RPMI8226 (cell line): ENCODE measurements at places on chromosomes 4 and X.

DNA sequence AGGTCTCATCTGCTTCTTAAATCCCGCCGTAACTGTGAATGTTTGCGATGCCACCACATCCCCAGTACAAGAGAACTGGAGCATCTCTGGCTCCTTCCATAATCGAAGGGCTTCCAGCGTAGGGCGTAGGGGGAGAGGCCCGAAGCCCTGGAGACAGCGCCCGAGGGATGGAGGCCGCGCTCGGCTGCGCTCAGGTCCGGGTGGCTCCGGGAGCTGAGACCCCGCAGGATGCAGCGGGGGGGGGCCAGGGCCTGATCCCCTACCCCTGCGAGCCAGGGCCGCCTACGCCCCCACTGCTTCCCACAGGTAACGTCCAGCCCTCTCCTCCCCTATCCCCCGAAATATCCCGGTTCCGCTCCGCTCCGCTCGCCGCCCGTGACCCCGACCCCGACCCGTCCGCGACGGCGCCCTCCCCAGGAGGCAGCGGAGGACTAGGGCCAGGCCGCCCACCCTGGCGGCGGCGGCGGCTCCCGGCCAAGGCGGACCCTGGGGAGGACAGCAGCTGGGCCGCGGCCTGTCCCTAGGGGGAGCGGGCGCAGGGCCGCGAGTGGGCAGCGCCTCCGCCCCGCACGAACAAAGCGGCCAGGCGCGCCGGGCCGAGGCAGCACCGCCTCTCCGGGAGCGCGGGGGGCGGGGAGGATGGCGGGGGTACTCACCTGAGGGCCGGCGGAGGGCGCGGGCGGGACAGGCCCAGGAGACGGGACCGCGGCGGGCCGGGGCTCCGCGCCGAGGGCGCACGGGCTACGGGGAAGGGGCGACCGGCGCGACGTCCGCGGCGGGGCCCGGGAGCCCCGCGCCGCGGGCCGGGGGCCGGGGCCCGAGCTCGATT lies 723 bp downstream of the WDFY3 start:
- peak; percentile 16 for DNase-seq

GRCh38 chr4:68498413-68499007 lies 51.2 kb downstream of the TMPRSS11E start:
- peak; percentile 49 for DNase-seq

GRCh38 chrX:9147726-9148125 lies 113.8 kb upstream of the FAM9B start:
- DNase-seq = no peak

GRCh38 chrX:18036394-18036793 lies 175.3 kb upstream of the RAI2 start:
- DNase-seq = no peak

GRCh38 chr4:164177153-164177552 lies 576.8 kb upstream of the SMIM31 start:
- DNase-seq = no peak

DNA sequence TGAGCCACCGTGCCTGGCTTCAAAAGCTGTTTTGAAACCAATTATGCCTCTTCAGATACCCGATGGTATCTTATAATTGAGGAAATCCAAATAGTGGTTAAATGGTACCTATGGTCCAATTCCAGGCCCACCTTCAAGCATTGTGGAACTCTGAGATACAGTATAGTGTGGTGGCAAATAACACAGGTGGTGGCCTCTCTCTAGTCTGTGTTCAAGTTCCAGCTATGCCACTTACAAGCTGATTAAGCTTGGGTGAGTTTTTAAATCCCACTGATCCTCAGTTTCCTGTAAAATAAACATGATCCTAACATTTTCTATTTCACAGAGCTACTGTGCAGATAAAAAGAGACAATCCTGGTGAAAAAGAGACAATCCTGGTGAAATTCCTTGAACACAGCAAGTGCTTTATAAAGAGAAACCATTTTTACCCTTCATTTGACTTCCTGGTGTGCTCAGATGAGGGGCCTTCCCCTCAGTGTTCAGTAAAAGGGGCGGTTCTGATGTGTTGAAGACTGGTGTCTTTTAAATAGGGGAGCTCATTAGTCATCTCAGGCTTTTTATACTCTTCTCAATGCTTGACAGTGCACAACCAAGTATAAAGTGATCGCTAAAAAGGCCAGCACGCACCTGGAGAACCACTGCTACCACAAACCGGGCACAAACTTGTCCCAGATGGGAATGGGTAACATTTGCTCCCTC lies 30.8 kb upstream of the CD40LG start:
- no peak for DNase-seq

- DNase-seq = no peak
These were observed 80.2 kb downstream of the SYNPO2 start for GRCh38 chr4:118968813-118969212.

- no peak for DNase-seq
These were observed 104.5 kb downstream of the DCAF8L2 start for GRCh38 chrX:27694667-27695066.

GRCh38 chr4:52643785-52644244 lies 15.3 kb downstream of the USP46 start:
- no peak for DNase-seq

DNA sequence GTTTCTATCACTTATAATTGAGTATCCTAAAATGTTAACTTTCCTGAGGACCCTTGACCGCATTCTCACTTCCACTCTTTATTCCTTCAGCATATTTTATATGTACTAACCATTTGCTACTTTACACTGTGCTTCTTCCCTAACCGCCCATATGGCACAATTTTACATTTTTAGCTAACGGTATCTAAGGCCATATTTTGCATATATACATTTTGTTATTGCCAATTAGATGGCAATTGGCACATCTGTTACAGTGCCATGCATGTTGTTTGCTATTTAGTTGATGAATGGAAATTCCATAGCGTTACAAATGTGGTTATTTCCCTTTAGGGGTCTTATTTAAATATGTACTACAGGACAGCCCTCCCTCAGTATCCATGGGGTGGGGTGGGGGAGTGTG lies 20.0 kb upstream of the OTUD4 start:
- no peak for DNase-seq

DNA sequence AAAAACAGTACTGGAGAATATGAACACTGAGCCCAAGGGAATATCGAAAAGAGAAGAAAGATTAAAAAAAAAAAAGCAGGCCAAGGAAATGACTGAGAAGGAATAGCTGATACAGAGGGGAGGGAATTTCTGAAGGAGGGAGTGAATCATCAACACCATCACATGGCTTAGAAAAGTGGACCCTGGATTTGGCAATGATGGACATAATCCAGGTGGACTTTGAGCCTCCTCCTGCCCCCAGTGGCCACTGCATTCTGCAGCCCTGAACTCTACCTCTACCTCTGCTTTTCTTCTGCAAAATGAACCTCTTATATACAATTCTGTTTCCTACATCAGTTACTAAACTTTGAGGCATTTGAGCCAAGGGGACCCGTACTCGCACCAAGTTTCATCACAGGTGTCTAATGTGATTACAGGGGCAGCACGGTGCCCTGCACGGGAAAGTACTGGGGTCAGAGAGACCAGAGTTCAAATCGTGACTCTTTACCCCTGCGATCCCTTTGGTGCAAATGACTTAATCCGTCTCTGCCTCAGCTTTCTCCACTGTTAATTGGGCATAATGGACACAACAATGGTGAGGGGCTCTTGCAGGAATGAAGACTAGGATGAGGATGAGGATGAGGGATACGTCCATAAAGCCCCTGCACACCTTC lies 1.1 kb downstream of the OCIAD2 start:
- DNase-seq = no peak

DNA sequence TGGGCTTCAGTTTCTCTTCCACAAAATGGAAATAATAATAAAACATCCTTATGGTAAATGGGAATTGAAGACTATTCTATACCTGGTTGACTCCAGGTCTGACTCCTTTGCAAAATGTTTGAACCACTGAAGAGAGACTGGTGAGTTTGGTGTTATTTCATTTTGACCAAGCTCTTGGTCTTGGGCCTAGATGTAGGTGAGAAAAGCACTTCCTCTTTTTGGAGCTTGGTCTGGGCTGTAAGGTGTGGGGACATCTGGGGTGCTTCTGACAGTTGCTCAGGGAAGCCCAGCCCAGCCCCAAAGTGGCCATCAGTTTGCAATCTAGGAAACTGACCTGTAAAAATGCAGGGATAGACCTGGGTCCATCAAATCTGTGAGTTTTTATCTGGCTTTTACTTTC lies 26.8 kb upstream of the SOD3 start:
- peak; percentile 8 for DNase-seq

GRCh38 chrX:111847491-111848133 lies 28.4 kb upstream of the TRPC5OS start:
- DNase-seq = no peak

GRCh38 chr4:81196126-81196650 lies 18.8 kb downstream of the PRKG2 start:
- peak; percentile 52 for DNase-seq

DNA sequence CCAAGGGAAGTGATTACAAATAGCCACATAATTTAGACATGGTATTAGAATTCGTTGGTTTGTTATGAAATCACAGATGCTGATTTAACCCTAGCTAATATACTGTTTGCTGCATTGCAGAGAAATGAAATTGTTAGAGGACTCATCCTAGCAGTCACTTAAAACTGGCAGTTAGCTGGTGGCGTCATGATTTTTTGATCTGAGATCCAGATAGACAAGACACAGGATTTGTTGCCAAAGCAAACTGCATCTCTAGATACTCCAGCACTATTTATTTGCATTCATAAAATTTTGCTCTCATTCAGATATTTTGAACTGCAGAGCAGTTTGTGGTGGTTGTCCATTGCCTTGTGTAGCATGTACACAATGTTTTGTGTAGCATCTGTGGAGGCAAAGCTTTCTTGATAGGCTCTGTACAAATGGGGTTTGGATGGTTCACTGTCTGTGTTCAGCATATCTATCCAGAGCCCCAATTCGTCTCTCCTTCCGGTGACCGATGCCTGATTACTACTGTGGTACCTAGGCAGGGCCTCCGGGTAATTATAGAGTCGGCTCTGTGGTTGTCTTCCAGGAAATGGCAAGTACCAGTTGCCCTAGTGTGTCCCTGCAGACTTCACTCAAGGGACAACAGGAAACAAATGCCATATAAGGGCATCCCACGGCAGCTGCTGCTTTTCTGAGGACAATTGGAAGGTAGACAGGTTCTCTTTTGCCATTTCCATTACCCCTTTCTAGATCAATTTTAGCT lies 30.1 kb upstream of the SPARCL1 start:
- DNase-seq = peak; percentile 29

DNA sequence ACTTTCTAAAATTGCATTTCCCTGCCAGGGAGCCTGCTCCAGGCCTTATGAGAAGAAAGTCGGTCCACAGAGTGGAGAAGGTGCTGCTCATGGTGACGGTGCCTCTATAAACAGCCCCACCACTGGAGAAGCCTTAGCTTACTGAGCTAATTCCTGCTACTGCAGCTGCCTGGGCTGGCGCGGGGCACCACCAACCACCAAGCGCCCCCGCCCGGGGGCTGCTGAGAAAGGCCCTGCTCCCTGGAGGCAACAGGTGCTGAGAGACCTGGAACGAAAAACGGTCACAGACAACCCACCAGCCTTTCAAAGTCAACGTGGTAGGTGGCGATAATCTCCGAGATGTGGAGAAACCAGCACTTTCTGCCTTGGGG lies 2.9 kb downstream of the HCFC1 start:
- DNase-seq = peak; percentile 89
